Activated T-helper 1 cell treated with anti-CD3 and anti-CD28 coated beads, Interleukin-2, amount 50 U/mL, for 16 hours (primary cell): ENCODE measurements at places on chromosomes 1 and 21.

DNA sequence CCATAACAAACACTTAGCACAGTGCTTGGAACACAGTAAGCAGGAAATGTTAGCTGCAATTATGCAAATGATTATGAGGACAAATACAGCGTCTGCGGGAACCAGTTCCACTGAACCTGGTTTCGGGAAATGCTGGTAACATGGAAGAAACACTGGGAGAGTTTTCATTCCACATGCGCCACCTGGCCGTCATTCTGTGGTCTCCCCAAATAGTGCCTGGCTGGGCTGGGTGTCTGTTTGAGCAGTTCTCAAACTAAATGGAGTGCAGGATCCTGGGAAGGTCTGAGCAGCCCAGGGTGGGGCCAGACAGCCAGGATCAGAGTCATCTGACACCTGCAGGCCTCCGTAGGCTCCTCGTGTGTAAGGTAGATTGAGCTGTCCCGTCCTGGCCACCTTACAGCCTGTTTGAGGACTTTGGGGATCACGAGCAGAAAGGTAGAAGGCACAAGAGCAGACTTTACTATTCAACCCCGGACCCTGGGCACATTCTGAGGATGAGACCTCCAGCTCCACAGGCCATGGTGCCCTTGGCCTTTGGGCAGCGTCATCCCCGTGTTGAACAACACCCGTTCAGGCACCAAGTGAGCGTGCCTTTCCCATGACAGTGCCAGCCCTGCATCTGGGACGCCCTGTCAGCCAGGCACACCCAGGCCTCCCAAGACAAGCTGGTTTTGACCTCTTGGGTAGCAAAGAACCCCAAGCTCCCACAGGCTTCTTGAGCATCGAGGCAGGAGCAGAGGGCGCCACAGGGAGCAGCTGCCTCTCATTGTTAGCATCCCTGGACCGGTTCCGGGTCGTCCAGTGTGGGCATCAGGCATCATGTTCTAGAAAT, 101.9 kb downstream of the PRDM2 start:
- no peak for DNase-seq

DNA sequence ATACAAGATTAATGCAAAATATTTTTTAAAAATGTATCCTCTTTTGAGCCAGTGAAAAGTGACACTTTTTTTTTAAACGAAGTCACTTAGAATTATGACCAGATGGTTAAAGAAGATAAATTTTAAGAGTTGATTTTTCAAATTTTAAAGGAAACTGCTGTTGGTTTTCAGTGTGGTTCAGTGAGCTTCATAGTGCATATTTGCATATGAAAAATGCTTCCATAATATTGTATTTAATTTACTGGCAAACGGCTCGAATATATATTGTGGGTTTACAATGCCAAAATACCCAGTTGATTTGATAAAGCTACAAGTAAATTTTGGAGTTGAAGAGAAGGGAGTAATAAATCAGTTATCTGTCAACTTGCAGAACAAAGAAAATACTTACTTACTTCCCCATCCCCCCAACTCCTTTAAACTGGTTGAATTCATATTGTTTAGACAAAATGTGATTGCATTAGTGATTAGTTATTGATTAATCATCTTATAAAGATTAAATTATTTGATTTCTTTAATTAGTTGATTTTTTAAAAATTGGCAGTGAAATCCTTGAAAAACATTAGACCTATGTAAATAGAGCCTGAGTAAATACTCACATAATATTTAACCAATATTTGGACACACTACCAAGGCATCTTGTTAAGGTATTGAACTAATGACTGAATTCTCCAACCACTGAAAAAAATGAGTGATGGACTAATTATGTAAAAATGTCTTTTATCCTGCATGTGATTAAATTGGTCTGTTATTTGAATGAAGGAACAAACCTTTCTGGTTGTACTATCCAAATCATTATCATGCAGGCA, 122.8 kb upstream of the APP start:
- DNase-seq, result no peak

- DNase-seq, result no peak
These were observed 103.0 kb downstream of the NR5A2 start for GRCh38 chr1:200130552-200130951.

DNA sequence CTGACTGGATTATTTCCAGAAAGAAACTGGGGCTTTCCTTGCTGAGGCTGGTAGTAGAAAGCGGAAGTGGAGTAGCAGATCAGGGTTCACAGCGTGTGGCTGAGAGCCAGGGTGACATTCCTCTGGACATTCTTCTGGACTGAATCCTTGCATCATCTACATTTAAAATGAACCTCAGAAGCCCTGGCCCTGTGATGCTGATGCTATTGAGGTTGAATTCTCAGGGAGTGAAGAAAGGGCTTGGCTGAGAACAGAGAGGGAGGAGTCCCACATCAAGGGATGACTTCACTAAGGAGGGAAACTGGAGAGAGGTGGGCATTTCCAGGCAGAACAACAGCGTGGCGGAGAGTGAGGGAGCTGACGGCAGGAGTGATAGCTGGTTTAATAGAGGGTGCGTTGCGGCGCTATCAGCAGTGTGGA, 102.3 kb upstream of the LMO4 start:
- DNase-seq, result no peak

DNA sequence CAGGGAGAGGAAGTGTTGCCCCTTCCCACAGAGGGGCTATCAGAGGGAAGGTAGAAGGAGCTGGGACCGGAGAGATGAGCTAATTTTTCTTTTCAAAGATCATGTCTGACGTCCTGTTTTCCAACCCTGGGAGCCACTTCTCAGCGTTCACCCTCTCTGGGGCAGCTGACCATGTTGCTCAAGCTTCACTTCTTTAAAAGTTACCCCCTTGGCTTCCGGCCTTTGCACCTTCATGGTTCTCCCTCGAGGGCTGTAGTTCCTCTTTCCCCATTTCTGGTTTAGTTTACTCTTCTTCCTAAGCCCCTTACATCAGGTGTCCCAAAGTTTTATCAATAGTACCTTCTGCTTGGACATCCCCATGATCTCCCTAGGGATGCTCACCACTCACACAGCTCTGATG, 23.8 kb upstream of the CSF1 start:
- DNase-seq, result no peak

DNA sequence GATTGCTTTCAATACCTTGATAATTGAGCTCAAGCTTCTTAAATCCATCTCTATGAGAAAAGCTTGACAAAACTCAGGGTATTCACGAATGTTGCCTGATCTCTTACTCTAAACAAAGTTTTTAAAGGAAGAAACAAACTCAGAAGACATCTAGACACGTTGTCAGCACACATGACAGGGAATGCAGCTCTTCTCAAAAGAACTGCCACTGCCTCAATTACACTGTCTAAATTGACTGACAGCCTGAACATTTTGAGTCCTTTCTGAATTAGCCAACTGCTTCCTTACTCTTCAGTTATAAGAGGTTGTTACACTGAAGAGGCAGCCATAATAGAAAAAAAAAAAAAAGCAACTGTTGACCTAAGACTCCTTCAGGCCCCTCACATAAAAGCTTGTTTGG, 1646.7 kb upstream of the B3GALT2 start:
- DNase-seq, result no peak

GRCh38 chr1:223230161-223230881, 87.3 kb upstream of the TLR5 start:
- DNase-seq, result no peak

GRCh38 chr1:16979475-16980327, 719 bp downstream of the MFAP2 start:
- no peak for DNase-seq

GRCh38 chr1:204405988-204406387, 5.6 kb downstream of the PPP1R15B start:
- DNase-seq, result no peak

DNA sequence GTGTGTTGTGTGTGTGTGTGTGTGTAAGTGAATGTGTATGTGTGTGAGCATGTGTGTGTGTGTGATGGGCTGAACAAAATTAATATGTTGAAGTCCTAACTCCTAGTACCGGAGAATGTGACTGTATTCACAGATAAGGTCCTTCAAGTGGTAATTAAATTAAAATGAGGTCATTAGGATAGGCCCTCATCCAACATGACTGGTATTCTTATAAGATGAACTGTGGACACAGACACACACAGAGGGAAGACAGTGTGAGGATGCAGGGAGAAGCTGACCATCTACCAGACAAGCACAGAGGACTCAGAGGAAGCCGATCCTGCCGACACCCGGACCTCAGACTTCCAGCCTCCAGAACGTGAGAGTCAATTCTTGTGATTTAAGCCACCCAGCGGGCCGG, 91.2 kb upstream of the PGBD5 start:
- DNase-seq, result no peak

GRCh38 chr1:114216431-114217173, 62.9 kb upstream of the SYT6 start:
- DNase-seq, result no peak

GRCh38 chr1:112925015-112925414, 31.0 kb downstream of the SLC16A1 start:
- DNase-seq, result no peak

GRCh38 chr1:241998412-241998921, 431 bp downstream of the MAP1LC3C start:
- peak; percentile 13 for DNase-seq

GRCh38 chr1:30601316-30602085, 121.9 kb downstream of the MATN1 start:
- no peak for DNase-seq

DNA sequence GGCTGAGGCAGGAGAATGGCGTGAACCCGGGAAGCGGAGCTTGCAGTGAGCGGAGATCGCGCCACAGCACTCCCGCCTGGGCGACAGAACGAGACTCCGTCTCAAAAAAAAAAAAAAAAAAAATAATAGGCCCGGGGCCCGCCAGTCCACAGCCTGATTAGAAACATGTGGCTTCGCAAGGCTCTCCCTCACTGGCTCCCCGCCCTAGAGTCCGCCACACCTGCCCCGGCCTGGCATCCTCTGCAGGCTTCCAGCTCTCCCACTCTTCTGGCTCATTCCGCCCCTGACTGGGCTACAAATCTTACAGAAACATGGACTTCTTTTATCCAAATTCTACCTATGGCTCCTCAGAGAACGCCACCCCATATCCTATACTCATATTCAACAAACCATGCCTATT, 32.4 kb downstream of the PGBD5 start:
- no peak for DNase-seq

- DNase-seq, result no peak
These were observed 59.6 kb upstream of the ST6GALNAC5 start for GRCh38 chr1:76807543-76808260.

- no peak for DNase-seq
These were observed 16.9 kb upstream of the GNG12 start for GRCh38 chr1:67850151-67850551.

GRCh38 chr1:238710697-238711096, 675.7 kb upstream of the CHRM3 start:
- no peak for DNase-seq

GRCh38 chr1:147720557-147720956, 39.8 kb downstream of the GJA5 start:
- DNase-seq, result no peak

GRCh38 chr1:163604321-163604720, 282.6 kb downstream of the NUF2 start:
- DNase-seq, result no peak
